GM13976 (cell line): ENCODE measurements at places on chromosomes 4 and X.

- no peak for DNase-seq
Observed at GRCh38 chr4:22003878-22004277, 55.3 kb upstream of the KCNIP4 start.

DNA sequence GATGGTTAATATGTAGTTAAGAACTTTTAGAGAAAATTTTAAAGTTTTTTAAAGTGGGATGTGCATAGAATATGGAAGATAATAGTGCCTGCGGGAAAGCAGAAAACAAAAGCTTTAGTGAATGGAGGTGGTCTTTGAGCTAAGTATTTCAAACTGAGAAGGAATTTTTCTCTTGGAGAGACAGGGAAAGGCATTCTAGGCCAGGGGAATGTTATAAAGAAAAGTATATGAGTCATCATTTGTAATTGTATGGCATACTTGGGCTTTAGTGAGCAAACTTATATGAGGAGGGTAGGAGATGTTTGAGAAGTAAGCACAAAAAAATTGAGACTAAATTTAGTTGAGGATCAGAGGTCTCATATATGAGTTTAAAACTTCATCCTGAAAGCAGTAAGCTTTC lies 467.0 kb downstream of the PPARGC1A start:
- DNase-seq, result no peak

GRCh38 chr4:85591406-85592098 lies 116.6 kb downstream of the ARHGAP24 start:
- DNase-seq, result no peak

DNA sequence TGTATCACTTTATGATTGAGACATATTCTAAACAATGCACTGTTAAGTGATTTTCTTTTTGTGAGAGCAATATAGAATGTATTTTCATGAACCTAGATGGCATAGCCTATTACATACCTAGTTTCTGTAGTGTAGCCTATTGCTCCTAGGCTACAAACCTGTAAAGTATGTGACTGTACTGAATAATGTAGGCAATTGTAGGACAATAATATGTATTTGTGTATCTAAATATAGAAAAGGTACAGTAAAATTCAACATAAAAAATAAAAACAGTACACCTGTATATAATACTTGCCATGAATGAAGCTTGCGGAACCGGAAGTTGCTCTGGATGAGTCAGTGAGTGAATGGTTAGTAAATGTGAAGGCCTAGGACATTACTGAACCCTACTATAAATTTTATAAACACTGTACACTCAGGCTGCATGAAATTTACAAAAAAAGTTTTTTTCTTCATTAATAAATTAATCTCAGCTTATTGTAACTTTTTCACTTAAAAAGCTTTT lies 106.7 kb downstream of the VSIG4 start:
- DNase-seq, result no peak

- DNase-seq, result no peak
Observed at GRCh38 chrX:133972916-133973315, 12.5 kb downstream of the GPC3 start.

DNA sequence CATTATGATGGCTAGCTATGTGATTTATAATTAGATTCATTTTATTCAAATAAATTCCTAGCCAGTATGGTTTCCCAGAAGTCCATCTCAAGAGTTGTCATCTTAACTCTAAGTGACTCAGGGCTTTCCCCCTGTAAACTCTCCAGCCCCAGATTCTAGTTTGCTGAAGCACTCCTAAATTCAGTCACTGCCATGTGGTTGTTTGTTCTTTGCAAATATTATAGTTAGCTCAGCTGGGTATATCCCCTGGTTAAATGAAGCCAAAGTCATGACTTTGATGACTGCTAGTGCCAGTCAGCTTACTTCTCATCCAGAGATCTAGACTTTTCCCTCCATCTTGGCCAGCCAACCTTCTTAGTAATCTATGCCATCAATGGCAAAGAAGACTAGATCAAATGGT lies 126.0 kb downstream of the GRIA3 start:
- DNase-seq, result no peak

DNA sequence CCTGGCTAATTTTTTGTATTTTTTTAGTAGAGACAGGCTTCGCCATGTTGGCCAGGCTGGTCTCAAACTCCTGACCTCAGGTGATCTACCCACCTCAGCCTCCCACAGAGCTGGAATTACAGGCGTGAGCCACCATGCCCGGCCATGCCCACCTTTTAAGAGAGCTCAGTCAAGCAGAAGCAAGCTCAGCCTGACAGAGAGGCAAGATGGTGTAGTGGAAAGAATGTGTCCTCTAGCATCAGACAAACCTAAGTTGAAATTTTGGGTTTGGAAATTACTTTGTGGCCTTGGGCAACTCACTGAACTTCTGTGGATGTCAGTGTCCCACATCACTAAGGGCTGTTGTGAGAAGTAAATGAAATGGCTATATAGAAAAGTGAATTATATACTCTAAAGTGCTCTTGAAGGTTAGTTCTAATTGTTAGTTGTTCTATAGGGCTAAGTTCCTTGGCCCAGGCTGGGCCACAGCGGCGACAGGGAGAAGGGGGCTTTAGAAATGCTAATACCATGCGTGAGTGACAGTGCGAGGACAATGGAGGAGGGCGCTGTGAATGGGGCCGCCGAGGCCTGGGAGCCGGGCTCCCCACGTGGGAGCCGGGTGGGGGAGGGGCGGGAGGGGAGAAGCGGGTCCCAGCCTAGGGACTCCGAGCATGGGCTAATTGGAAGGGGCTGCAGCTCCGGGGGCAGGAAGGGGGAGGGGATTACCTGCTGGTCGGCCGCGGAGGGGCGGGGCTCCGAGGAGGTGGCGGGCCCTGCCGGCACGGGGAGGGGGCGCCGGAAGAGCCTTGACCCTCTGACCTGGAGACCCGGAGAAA lies 15.6 kb downstream of the PJA1 start:
- no peak for DNase-seq

DNA sequence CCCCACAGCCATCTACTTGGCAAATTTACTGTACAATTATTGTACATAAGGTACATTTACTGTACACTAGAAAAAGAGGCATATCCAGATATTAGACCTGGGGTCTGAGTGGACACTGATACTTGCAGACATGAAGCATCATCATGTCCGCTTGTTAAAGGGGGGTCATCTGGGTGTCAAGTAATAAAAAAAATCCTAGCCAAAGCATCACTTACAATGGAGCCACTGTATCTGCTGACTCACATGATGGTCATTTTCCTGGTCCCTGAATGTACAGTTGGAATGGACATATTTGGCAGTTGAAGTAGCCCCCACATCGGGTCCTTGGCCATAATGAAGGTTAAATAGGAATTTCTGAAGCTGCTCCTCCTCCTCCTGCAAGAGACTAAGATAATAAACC lies 228.8 kb downstream of the THOC2 start:
- no peak for DNase-seq

GRCh38 chrX:30533835-30534234 lies 43.7 kb downstream of the TASL start:
- DNase-seq, result no peak

- DNase-seq, result no peak
Observed at GRCh38 chr4:94548571-94548970, 96.8 kb downstream of the PDLIM5 start.

GRCh38 chr4:61312526-61312925 lies 112.4 kb downstream of the ADGRL3 start:
- no peak for DNase-seq

GRCh38 chr4:6116696-6117285 lies 83.6 kb downstream of the JAKMIP1 start:
- DNase-seq, result no peak

DNA sequence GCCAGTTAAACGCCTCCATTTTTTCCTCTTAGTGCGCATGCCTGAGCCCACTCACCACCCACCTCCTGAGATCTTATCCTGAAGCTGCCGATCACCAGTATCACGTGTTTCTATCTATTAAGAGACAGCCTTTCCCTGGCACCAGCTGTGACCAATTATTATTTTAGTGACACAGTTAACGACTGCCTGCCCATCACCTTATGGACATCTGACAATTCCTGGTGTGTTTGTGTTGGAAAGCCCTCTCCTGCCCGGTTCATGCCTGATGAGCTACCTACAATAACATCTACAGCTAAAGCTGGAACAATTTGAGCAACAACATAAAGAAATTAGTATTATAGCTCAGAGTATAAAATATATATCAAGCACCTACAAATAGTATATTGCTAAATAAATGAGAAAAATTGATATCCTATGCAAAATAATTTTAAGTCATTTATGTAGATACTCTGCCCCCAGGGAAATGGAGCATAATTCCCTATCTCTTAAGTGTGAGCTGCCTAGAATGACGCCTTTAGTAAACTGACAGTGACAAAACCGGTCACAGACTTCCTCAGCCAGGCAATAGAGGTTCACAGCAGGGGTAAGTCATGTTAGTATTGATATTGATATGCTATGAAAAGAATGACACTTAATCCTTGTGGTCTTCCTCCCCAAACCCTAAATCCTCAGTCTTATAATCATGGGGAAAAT lies 862.2 kb downstream of the TRAM1L1 start:
- DNase-seq, result no peak

DNA sequence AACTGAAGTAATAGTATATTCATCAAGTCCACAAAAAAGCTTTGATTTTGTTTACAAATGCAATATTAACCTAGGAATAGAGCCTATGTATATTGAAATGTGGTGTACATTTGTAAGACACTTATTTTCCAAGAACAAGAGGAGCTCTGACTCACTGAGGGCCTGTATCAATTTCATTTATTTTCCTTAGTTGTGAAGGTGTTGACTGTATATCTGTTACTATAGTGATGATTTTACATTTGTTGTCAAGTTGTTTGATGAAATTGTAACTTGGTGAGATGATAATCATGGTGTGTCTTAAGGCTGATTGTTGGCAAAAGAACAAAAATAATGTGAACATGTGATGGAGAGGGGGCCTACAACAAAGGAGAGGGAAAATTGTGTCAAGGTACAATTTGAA lies 274.9 kb upstream of the TEX13A start:
- no peak for DNase-seq
